ENCODE measurements at places on chromosomes 2 and 18.
A peak's percentile ranks its signal among the peaks of the same experiment; 100 is the strongest.

GRCh38 chr2:150357770-150358467 is 129.5 kb downstream of the RND3 start:
- DNase-seq = no peak

- no peak for DNase-seq
Measured at GRCh38 chr18:35241448-35241804, 592 bp downstream of the ZNF397 start.

GRCh38 chr18:35983818-35984217 is 11.3 kb downstream of the RMP24 start:
- DNase-seq = no peak

DNA sequence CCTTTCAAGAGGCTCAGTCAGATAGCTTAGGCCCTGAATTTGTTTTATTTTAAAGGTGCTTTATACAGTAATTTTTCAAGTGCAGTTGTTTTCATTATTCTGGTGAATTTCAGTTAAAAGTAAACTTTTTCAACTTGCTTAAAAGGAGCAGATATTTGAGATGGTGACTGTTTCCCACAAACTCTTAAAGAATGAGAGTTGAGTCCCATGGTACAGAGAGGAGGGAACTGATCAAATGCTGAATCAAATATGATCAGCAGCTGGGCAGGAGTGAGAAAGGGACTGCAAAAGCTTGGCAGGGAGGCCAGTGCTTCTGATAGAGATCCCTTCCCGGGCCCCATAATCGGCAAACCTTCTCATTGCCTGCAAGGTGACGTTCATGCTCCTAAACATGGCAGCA is 91.2 kb downstream of the KCNS3 start:
- no peak for DNase-seq

DNA sequence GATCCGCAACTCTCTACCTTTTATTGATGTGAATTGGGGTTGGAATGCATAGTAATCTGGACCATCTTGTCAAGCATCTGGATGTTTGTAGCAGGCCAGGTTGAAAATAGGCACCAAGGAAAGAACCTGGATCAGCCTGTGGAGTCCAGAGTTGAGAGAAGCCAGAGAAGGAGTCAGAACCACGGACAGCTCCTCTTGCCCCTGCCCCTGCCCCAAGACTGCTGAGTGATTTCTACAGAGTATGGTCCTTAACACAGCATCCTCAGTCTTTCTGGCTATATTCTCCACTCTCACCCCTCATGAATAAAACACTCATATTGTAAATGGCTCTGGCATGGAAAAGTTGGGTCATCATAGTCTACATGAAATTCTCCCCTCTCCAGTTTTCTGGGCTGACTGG is 154.6 kb downstream of the LOXHD1 start:
- no peak for DNase-seq

DNA sequence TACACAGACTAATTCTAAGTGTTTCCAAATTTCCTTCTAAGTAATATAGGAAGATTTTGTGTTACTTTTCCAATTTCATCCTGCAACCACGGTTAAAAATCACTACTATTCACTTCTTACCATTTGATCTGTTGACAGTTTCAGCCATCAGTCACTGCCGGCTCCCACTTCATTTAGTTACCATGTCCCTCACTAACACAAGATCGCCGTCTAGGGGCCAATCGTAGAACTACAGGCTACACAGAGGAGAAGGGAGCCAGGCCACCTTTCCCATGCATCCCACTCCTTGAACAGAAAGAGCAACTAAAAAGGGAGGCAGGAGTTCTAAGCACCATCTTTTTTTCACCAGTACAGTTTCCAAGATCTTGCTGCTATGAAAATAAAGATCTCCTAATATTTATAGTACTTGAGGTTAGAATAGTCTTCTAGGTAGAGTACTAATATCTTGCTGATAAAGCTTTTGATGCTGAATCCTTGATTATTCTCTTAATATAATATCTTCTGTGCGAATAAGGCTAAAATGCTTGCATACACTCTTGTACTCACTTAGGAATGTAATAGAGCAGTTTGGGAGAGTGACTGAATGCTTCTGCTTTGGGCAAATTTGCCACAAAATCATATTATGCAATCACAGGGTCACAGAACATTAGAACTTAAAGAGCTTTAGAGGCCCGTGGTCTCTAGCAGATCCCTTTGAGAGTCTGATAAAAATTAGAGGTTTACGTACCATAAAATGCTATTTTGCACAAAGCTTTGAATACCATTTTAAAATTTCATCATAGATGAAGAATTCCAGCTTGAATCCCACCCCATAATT is 39.5 kb upstream of the CYP1B1 start:
- DNase-seq = peak; percentile 1

- no peak for DNase-seq
Measured at GRCh38 chr18:9239720-9240119, 94.9 kb upstream of the TWSG1 start.

GRCh38 chr2:20487030-20487391 is 40.1 kb downstream of the RHOB start:
- DNase-seq = no peak

GRCh38 chr18:8799596-8800441 is 94.5 kb downstream of the MTCL1 start:
- DNase-seq = no peak

GRCh38 chr2:171522788-171523087 is 464 bp downstream of the CYBRD1 start:
- no peak for DNase-seq

- no peak for DNase-seq
Measured at GRCh38 chr2:132404056-132404455, 12.5 kb upstream of the GPR39 start.

- DNase-seq = no peak
Measured at GRCh38 chr2:200253639-200254038, 52.9 kb upstream of the SPATS2L start.

GRCh38 chr2:100782380-100782878 is 37.5 kb upstream of the NPAS2 start:
- no peak for DNase-seq

- no peak for DNase-seq
Measured at GRCh38 chr2:150610670-150611279, 123.3 kb upstream of the RND3 start.

DNA sequence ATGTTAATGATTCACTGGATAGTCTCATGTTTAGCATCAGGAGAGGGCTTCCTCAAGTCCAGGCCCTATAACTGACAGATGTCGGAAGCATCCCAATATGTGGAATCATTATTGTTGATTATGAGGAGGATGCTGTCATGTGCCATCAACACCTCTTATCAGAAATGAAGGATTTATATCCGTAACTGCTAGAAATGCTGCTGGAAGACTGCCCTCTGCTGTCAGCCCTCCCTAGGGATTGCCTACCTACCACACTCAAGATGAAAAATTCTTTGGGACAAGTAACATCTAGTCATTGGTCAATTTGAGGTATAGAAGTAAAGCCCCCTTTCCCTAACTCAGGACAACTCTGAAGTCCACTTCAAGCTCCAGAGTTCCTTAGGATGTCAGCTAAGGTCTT is 1166.5 kb upstream of the NXPH2 start:
- DNase-seq = no peak

GRCh38 chr18:10228326-10228725 is 226.1 kb upstream of the APCDD1 start:
- DNase-seq = no peak

- no peak for DNase-seq
Measured at GRCh38 chr18:3480827-3481573, 31.0 kb downstream of the TGIF1 start.

GRCh38 chr2:7019191-7019590 is 102.0 kb downstream of the RNF144A start:
- DNase-seq = no peak

DNA sequence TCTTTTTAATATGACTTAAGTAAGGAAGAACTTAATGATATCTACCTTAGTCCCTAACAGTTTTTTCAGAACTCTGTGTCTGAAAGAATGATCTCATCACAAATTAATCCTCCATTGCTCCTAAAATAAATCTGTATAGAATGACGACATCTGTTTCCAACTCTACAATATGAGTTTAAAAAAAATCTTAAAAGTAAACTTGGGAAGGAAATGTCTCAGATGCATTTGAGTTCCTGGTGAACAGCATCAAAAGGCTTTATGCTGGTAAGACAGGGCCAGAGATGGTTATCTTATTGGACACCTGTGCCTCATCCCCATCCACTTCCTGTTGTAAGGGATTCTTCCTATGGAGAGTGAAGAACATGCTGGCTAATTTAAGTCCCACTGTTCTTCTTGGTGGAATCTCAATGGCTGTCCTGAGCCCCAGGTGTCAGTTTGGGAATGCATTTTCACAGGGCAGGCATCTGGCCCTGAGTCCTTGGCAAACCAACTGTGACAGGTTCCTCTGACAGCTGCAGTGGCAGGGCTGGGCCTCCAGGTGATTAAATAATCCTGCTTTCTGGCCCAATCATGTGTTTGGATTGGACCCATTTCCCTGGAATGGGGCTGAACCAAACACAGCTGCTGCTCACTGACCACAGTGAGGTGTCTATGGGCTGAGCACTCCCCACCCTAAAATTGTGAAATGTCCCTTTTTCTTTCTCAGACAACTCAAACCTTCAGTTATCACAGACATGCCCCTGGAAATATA is 12.9 kb upstream of the NCKAP5 start:
- DNase-seq = no peak

DNA sequence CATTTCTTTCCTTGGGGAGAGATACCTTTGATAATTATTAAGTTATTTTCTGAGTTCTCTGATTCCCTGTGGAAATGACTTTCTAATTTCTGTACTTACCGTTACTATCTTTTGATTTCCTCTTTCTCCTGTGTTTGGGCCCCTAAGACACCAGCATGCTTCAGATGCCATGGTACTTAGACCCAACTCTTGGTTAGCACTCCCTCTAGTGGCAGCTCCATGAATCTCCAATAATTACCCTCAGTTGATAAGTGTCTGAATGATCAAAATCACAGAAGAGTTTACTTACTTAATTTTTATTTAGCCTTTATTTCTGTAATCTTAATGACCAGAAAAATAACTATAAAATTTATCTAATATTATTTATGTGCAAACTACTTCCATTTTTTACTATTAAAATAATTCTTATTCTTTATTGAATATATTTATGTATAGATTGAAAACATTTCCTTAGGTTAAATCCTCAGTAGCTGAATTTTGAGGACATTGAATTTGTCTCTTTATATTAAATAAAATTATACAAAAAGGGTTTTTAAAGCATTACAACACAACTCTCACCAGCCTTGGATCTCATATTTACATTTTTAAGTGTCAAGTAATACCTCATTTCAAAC is 300.4 kb downstream of the KCNS3 start:
- DNase-seq = no peak

GRCh38 chr2:75226099-75226498 is 26.8 kb upstream of the TACR1 start:
- no peak for DNase-seq

DNA sequence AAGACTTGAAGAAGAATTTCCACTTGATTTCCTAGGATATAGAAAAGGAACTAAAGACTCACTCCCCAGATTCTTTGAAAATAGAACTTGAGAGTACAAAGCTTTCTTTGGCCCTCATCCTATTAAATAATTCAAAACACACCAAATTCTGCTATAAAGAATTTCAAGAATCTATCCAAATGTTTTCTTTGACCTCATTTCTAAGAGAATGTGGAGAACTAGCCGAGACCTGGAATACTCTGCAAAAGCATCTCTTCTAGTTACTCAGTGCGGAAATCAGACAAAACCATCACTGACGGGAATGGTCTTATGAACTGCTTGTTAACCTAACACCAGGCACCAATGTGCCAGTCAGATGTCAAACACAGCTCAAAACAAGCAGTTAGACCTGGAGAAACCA is 44.2 kb upstream of the ARL5A start:
- no peak for DNase-seq

DNA sequence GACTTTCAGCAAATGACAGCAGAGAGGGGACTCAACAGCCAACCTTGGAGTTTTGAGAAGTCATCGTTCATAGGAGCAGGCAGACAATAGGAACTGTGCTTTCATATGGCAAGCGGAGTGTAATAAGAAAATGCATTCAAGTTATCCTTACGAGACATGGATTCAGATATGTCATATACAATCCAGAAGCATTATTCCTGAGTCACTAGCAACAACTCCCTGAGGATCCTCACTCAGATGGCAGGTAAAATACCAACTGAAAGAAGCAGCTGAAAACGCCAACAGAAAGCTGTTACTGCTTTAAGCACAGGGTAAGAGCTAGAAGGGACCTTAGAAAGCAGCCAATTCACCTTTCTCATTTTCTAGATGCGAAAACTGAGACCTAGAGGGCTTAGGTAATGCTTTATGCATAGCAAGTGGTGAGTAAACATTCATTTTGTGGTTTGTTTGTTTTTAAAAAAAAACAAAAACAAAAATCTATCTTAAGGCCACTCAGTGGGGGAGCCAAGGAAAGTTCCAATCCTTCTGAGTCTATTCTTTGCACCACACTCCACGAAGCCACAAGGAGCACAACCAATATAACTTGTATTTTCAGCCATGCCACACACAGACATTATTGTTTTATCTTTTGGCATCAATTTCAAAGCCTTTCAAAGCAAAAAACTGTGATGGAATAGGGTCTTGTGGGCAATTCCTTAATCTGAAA is 89.1 kb upstream of the RIOK3 start:
- DNase-seq = no peak

- no peak for DNase-seq
Measured at GRCh38 chr2:102233132-102233884, 46.5 kb downstream of the IL1RL2 start.

DNA sequence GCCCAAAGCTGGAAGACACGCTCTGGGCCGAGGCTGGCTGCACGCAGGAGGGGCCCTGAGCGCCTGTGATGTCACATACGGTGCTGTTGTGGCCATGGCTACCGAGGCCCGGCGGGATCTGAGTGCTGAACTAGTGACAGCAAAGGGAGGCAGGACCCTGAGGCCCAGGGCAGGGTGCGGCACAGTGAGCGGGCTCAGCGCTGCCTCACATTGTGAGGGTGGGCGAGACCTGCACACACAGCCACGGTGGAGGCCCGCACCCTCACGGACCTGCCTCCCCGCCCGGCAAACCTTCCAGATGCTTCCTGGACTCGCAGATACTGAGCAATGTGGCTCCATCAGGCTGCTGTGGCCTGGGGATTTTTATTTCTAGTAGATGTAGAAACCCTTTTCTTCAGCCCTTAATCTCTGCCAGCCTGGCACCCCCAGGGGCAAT is 133.8 kb upstream of the CTDP1 start:
- DNase-seq = no peak

DNA sequence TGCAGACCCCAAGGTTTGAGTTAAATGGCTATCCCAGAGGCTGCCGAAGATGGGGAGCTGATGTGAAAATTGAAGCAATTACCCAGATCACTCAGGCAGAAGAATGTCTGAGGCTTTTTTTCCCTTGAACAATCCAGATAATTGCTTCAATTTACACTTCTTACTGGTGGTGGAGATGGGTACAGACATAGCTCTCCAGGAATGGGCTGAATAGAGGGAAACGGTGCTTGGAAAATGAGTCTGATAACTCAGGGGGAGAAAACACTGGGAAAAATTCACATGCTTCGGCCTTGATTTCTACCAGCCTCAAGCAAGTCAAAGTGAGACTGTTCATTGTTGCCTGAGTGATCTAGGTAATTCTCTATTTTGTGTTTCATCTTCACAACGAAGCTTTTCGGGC is 9.5 kb upstream of the KIF5C start:
- DNase-seq = no peak

- DNase-seq = no peak
Measured at GRCh38 chr2:217890445-217890844, 112.3 kb downstream of the TNS1 start.

- no peak for DNase-seq
Measured at GRCh38 chr18:51082571-51083267, 52.7 kb downstream of the SMAD4 start.

GRCh38 chr2:83944191-83944590 is 514.9 kb downstream of the SUCLG1 start:
- DNase-seq = no peak

All from stimulated activated naive CD4-positive, alpha-beta T cell (primary cell).